ENCODE measurements at places on chromosomes 12 and 14.

- no peak for ATAC-seq
Observed at GRCh38 chr14:59371771-59372170, 93.4 kb downstream of the GPR135 start.

DNA sequence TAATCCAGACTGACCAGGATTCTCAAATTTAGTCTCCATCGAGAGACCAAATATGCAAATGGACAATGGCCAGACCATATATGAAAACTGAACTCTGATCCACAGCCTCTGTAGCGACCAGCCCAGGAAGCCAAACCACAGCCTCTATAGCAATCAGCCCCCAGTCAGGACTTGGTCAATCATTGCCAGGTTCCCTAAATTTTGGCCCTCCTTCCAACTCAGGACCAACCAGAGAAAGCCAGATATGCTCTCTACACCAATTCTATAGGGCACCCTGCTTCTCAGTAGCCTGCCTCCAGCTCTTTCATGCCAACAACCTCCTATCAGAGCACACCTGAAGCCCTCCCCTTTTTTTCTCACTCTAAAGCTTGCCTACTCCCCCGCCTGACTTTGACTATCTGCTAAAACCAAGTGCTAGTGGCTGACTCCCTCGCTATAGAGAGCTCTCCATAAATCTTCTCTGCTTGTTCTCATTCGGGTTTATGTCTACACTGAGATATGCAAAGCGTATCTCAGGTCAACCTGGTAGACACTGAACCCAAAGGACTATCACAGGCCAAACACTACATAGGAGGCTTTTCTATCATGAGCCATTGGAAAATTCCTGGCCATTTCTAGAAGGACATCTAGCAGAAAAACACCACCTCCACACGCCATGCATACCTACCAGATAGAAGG is 110.5 kb upstream of the FUT8 start:
- ATAC-seq = no peak

- ATAC-seq = peak; percentile 40
Observed at GRCh38 chr12:106126441-106127337, 12.1 kb downstream of the NUAK1 start.

DNA sequence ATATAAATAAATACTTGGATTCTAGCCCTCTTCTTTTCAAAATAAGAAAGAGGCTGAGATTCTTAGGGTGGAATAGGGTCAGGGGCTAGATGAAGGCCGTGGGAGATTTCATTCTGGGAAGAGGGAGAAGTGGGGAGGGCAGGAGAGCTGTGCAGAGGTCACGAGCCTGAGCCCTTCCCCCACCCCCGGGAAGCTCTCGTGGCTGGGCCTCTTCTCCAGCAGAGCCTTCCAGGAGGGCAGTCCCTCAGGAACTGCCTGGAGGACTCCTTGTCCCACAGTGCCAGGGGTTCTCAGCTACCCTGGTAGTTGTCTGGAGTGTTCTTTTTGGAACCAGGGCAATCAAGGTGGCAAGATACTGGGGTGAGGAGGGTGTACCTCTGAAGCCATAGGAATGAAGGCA is 94.0 kb downstream of the ESR2 start:
- ATAC-seq = no peak

DNA sequence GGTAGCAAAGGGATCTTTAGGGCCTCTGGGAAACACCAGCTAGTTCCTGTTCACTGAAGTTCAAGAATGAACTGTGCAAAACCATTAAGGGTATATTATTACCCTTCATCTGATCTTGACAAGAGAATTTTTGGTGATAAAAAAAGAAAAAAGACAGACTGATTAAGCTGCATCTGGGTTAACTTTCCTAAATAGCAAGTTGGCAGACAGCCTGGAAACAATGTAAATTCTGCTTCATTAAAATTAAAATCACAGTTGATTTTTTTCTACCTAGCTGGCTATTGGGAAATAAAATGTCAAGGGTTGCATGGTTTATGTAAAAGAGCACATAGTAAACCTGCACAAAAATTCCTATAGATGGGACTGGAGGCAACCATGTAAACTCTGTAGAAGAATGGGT is 126.6 kb upstream of the PRKD1 start:
- no peak for ATAC-seq

- ATAC-seq = no peak
Observed at GRCh38 chr14:95619785-95620417, 66.3 kb upstream of the TCL1B start.

- peak; percentile 79 for ATAC-seq
Observed at GRCh38 chr12:65362234-65363031, 84.0 kb downstream of the MSRB3 start.

DNA sequence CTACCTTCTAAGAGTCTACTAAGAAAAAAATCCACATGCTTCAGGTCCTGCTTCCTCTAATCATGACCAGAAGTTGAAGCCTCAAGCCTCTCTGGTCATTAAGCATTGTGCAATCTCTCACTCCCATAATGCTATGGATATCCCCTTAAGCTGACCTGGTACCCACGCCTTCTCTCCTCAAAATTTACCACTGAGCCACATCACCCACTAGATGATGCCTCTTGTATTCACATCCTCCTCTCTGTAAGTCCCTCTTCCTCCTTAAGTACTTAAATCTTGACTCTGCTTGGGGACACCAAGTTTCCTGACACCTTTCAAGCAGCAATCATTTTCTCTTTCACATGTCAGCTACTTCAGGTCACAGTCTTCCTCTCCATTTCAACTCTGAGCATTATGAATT is 9.8 kb downstream of the GALNT4 start:
- ATAC-seq = no peak

GRCh38 chr12:111445726-111446581 is 40.2 kb downstream of the SH2B3 start:
- peak; percentile 31 for ATAC-seq

DNA sequence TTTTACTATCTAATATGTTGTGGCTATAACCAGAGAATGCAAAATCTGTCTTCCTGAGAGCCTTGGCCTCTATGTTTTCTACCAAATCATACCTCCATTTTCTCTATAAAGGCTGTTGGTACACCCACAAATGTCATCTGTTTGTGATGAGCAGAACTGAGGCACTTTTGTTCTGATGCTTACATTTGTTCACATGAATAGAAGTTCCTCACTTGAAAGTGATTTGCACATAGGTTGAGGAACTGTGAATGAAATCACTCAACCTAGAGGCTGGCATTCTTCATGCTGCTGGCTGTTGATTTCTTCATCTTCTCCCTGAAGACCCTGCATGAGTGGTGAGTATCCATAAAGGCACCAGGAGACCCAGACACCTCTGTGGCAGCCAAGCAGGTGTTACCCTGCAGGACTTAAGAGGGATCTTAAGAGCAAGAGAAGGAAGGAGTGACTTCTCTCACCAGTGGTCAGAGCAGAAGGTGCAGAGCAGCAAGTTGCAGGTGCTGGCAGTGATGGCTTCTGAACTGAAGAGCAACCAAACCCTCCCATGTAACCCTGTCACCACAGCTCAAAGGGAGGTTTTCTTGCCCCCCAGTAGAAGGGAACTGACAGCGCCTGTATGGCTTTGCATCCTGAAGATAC is 110.3 kb downstream of the HMGA2 start:
- no peak for ATAC-seq

GRCh38 chr12:46493150-46493833 is 120.7 kb upstream of the SLC38A2 start:
- ATAC-seq = no peak

GRCh38 chr12:108324351-108325017 is 14.6 kb downstream of the CMKLR1 start:
- ATAC-seq = no peak

GRCh38 chr12:55722948-55723347 is 2.8 kb downstream of the RDH5 start:
- ATAC-seq = no peak

DNA sequence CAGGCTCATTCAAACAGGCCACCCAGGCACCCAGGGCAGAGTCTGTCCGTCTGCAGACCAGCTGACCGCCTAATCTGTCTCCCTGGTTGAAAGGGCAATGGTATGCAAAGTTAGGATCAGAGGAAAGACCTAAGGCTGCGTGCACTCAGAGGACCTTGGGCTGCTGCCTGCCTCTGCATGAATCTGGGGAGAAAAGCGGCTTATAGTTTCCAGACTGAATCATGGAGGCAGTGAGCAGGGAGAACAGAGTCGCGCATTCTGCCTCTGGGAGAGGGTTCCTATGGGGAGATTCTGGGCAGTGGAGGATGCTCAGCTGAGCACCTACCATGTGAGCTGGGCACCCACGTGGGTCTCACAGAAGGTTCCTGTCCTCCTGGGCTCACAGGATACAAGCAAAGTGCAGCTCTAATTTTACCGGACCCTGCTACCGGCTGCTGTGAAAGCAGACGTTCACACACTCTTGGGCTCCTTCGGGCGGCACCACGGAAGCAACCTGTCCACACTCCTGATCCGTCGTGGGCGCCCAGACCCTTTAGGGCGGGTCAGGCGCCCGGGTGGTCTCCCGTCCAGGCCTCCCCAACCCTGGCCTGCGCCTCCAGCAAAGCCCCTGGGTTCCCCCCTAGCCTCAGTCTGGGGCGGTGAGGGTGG is 772 bp downstream of the SCARB1 start:
- peak; percentile 50 for ATAC-seq

DNA sequence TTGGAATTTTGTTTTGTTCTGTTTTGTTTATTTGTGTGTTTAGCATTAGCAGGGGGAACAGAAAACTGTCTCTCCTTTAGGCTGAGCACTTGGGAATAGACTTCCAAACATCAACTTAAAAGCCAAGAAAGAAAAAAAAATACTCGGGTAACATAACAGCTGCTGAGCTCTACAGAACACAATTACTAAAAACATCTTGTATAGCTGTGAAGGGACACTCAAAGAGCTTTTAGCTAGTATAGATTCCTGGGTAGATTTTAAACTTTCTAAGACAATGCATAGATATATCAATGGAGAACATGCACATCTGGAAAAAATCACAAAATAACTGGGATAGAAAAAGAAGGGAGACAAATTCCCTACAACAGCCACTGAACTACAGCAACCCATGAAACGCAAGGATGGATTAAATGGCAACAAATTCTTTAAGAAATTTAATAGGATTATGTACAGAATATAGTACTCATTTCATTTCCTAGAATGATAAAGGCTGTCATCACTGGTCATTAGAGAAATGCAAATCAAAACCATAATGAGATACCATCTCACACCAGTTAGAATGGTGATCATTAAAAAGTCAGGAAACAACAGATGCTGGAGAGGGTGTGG is 174.3 kb upstream of the KRR1 start:
- ATAC-seq = no peak

DNA sequence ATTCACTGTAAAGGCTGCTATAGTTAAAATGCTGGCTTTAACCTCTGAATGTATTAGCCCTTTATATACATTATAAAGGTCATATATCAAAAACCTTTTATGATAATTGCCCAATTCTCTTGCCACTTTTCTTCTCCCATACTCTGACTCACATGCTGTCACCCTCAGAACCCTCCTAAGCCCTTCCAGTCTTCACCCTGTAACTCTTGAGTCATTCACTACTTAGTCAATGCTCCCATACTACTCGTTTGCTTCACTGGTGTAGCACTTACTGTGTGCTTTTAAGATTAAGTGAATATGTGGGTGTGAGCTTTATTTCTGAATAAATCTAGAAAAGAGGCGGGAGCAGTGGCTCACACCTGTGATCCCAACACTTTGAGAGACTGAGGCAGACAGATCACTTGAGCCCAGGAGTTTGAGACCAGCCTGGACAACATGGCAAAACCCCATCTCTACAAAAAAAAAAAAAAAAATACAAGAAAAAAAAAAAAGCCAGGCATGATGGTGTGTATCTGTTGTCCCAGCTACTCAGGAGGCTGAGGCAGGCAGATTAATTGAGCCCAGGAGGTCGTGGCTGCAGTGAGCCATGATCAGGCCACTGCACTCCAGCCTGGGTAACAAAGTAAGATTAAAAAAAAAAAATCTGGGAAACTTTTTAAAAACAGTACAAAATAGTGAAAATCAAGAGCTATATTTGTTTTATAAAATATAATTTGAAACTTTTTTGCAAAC is 37.6 kb downstream of the SPATA7 start:
- peak; percentile 50 for ATAC-seq

- ATAC-seq = no peak
Observed at GRCh38 chr14:84442521-84442920, 1087.4 kb upstream of the FLRT2 start.

DNA sequence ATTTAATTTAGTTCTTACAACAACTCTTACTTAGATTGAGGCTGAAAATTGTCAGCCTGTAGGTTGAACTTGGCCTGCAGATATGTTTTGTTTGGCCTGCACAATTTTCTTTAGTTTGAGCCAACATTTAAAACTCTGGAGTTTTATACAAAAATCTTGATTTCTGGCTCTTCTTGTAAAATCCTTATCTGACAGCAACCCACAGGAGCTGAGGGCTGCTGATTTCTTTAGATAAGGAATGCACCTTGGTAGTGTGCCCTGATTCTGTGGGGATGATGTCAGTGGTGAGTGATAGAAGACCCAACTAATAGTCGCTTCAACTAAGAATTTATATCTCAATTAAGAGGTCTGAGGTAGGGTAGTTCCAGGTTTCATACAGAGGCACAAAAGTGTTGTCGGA is 49.5 kb downstream of the SOCS2 start:
- ATAC-seq = no peak

DNA sequence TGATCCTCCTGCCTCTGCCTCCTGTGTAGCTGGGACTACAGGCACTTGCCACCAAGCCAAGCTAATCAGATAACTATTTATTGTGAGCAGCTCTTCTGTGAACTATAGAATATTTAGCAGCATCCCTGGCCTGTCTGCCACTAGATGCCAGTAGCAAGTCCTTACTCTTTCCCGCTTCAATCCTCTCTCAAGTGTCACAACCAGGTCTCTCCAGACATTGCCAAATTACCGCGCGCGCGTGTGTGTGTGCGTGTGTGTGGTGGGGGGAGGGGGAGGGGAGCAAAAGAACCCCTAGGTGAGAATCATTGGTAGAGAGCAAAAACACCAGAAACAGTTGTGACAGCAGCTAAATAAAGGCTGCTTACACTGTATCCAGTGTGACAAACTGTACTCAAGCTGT is 49.9 kb downstream of the PPP2R5E start:
- peak; percentile 83 for ATAC-seq

- ATAC-seq = peak; percentile 76
Observed at GRCh38 chr12:96811083-96811482, 96.0 kb upstream of the NEDD1 start.

- no peak for ATAC-seq
Observed at GRCh38 chr12:50569321-50569720, 64.5 kb downstream of the DIP2B start.

DNA sequence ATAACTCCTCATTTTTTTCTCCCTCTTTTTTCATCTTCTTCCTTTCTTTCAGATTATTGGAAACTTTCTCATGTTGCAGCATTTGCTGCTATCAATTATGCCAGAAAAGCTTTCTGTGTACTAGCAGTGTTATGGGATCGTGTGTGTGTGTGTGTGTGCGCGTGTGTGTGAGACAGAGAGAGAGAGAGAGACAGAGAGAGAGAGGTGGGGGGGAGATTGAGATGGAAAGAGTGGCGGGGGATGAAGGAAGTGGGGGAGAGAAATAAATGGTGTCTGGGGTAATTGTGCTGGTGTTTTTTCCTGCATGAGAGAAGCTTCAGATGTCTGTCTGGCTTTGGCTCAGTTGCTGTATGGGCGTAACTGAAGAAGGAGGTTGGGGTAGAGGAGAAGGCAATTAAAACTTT is 268.9 kb downstream of the RAD51B start:
- peak; percentile 31 for ATAC-seq

DNA sequence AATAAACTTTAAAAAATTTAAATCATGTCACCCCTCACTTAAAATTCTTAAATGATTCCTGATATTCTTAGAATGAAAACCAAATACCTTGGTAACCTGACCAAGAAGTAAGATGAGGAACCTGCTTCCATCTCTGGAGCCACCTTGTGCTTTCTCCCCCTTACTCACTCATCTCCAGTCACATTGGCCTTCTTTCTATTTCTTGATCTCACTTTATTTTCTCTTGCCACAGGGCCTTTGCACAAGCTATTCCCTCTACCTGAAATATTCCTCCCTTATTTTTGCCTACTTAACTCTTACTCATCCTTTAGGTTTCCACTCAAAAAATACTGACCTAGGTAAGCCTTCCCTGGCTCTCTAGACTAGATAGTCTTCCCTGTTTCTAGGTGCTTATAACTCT is 5.1 kb downstream of the ZCRB1 start:
- no peak for ATAC-seq
